Osteocyte (in vitro differentiated cells): ENCODE measurements at places on chromosomes 13 and 19. TPM values are rescaled to one million over a fixed set of nuclear protein-coding genes. Genes with fewer than 3 reads are reported as not detected.

- no peak for DNase-seq
Measured at GRCh38 chr13:79502859-79503468, 22.0 kb downstream of the NDFIP2 start.

GRCh38 chr13:59856281-59856810, 307.4 kb downstream of the DIAPH3 start:
- no peak for DNase-seq

GRCh38 chr19:15154002-15154612, 46.7 kb downstream of the NOTCH3 start:
- no peak for DNase-seq

- no peak for DNase-seq
Measured at GRCh38 chr13:25217023-25217885, 45.2 kb upstream of the AMER2 start.

DNA sequence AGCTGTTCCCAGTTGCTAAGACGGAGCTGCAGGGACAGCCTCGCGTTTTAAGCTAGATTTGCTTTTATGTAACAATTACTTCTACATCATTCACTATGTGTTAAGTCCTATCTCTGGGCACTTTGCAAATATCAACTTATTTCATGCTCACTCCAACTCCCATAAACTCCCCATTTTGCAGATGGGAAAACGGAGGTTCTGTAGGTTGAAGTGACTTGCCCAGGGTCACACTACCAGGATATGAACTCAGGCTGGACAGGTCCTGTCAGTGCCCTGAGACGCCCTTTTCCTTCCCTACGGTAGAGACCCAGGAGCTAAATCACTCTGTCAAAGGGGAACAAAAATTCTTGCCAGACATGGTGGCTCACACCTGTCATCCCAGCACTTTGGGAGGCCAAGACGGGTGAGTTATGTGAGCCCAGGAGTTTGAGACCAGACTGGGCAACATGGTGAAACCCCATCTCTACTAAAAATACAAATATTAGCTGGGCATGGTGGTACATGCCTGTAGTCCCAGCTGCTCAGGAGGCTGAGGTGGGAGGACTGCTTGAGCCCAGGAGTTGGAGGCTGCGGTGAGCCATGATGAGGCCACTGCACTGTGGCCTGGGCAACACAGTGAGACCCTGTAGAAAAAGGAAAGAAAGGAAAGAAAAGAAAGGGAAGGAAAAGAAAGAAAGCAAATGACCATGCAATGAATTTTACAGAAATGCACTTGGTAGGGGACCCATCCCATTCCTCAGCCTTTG, 14.5 kb upstream of the NFIC start:
- no peak for DNase-seq

DNA sequence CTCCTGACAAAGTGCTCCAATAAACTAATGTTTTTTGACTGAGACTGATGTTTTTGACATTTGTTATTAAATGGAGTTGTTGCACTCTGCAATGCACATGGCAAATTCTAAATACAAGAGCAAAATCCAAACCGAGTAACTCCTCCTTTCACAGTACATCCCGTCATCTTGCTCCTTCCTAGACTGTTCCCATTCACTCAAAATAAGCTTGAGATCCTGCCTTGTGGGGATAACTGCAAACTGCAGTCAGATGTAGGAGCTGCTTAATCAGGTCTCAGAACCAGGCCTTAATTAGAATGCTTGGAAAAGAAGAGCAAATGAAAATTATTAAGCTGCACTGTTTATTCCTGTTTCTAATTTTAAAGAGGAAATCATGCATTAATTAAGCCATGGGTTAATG, 134.8 kb upstream of the SPRY2 start:
- no peak for DNase-seq

DNA sequence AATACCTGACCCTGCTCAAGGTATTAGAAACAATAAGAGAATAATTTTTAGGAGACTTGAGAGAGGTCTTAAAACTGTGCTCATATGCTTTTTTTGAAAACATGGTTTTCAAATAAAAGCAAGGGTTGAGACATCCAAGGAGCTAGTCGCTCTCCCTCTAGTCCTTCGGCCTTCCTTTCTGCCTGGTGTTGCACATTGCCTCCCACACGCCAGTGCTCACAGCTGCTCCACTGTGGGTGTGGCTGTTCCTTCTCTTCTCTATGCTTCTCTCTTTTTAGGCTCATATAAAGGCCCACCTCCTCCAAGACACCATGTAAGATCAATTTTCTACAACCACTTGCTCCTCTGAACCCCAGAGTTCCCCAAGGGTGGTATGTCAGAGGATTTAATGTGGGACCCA, 352.6 kb downstream of the ENOX1 start:
- no peak for DNase-seq

DNA sequence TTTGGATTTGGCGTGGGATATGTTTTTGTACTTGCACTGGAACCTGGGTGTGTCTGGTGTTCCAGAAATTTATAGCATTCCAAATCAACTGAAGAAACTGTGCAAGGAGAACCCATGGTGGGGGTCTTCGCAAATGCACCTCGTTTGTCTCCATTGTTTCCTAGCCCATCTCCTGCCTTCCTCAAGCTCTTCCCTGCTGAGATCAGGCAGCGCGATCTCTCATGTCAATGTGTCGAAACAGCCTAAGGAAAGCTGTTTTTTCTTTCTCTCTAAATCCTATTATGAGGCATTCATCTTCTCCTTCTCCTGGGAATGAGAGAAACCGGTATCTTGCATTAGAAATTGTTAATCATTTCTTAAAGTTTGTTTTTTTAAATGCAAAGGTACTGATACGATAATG, 131.0 kb downstream of the KLF5 start:
- DNase-seq = no peak

DNA sequence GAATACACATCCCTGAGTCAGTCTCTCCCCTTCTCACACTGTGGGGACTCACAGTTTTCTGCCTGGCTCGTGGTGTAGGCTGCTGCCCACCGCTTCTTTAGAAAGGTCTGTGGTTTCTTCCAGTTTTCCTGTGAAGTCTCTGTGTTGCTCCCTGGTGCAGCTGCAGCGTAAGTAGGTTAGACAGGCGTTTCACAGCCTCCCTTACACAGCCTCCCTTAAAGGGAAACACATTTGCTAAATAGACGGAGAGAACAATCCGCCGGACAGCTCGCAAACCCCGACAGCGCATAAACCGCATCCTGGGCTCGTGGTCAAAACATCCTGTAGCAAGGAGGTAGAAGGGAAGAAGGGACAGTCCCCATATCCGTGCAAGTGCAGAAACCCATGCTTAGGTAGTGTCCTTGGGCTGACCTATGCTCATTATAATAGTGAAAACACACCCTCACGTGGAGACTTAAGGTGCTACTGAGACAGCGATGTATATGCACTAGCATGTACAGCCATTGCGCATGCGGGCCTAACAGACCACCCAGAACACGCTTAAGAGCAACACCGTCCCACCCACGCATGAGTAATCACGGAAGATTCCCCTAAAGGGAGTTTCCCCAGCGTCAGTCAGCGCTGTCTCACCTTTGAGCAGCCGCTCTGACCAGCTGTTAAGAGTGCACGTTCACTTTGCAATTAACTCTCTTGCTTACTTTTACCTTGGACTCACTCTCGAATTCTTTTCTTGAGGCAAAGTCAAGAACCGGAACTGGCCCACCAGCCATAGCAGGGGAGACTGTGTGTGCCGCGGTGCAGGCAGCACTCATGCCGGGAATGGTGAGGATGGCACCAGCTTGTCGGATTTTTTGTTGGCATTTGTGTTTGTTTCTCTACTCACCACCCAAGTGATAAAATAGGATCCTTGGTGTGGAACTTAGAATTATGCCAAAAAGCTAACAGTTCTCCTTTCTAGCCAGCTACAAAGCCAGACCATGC, 16.6 kb downstream of the SIGLEC8 start:
- no peak for DNase-seq

DNA sequence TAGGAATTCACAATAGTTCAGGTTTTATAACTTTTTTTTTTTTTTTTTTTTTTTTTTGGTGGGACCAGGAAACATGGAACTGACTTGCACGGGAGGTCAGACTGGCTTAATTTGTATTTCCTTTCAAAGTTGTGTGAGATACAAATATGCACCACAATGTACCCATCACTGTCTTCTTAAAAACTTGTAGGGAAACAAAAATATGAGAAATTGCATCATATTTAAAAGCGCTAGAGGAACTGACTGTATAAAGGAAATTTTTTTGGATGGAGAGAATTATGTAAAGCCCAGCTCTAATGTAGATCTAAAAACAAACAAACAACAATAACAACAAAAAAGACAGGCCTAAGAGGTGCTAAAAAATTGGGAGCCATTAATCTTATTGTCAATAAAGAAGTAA, 246.5 kb downstream of the DCT start:
- no peak for DNase-seq

- DNase-seq = no peak
Measured at GRCh38 chr13:43808676-43809075, 21.9 kb upstream of the ENOX1 start.

DNA sequence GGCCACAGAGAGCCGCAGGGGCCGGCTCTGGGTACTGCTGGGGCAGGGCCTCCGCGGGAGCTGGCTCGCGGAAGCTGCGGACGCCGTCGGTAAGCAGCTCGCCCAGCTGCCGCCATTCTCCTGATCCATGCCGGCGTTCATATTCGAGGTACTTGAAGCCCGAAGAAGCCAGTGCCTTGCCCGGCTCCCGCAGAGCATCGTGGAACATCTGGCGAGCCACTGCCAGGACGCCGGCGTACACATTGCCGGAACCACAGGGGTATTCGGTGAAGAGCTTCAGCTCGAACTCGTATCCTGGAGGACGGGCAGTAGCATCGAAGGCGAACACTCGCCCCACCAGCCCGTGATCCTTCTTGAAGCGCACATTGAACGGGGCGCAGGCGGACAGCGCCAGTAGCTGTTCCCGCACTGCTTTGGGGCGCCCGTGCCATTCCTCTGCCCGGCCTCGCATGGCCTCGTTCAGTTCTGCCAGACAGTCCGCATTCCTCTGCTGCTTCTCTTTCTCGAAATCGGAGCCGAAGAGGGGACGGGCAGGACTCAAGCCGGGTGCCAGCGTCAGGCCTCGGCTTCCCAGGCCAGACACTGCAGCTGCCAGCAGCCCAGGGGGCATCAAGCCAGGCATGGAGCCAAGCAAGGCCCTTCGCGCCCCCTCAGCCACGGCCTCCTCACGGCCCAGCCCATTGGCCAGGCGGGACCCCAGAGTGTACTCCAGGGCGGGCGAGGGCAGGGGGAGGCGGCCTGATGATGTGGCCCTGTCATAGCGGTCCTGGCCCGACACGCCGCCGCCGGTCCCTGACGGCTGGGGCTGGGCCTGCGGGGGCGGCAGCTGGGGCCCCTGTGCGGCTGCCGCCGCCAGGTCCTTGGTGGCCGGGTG, 1.0 kb downstream of the IRF2BP1 start:
- DNase-seq = no peak

- DNase-seq = no peak
Measured at GRCh38 chr13:55649485-55649884, 1491.2 kb upstream of the PRR20A start.

DNA sequence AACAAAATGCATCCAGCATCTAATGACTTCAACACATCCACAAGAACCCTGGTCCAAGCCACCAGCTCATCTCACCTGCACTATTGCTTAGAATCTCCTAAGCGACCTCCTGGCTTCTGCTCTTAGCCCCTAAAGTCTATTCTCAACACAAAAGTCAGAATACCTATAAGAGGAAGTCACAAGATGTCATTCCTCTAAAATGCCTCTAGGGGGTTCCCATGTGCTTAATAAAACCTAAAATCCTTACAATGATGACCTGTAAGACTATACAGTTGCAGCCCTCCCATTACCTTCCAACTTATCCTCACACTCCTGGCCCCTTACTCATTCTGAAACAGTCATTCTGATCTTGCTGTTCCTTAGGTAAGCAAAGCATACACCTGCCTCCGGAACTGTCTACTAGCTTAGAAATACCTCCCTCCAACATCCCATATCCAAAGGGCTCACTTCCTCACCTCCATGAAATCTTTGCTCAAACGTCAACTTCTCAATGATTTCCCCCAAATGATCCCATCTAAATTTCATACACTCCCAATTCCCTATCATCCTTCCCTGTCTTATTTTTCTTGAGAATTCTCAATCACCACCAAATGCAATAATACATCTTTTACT, 10.0 kb downstream of the ATP7B start:
- DNase-seq = no peak

GRCh38 chr13:26992951-26993719, 178.5 kb downstream of the USP12 start:
- no peak for DNase-seq

- no peak for DNase-seq
Measured at GRCh38 chr19:42023121-42023942, 29.3 kb upstream of the ATP1A3 start.

DNA sequence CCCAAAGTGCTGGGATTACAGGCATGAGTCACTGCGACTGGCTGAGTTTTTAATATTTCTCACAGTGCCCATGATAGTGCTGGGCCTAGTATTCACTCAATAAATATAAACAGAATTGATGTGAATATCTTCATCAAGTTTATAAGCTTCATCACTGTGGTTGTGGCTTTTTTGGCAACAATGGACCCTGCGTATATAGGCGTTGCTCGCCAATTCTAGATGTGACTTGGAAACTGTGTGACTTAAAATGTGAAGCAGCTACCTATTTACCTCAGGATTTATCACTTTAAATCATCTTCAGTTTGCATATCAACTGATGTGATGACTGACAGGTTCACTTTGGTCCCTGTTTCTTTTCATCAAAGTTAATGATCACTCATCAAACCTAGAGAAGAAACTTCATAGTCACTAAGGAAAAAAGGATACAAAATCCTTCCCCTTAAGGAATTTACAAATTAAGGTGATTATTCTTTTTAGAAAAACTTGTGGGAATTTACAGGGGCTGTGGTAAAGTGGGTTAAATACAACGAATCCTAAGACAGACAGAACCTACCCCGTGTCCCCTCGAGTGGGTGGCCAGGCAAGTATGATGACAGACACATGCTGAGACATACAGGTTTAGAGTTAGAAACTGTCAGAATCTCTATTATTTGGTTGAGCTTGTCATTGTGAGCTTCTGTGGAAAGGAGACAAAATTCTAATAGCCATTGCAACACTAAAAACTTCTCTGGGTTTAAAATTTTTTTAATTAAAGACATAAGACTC, 101.3 kb downstream of the AKAP11 start:
- no peak for DNase-seq

- no peak for DNase-seq
Measured at GRCh38 chr13:21109168-21109567, 47.8 kb upstream of the LATS2 start.

Gene WTIP
- total RNA-seq = 25.7 and 32.5 TPM in 2 replicates

Gene KIR3DL2
- not detected in 2 replicates for total RNA-seq

Gene CCNA1
- not detected in 2 replicates for total RNA-seq

Gene RASIP1
- total RNA-seq = 0.43 and 0.57 TPM in 2 replicates

Gene NFKBIB
- total RNA-seq = 18.0 and 18.7 TPM in 2 replicates

Gene LILRB3
- total RNA-seq = not detected in 2 replicates

Gene IGLON5
- total RNA-seq = not detected in 2 replicates

Gene NUDT19
- 6.8 and 7.5 TPM in 2 replicates for total RNA-seq

Gene MEDAG
- total RNA-seq = 2.0 and 2.7 TPM in 2 replicates

Gene NPHS1
- total RNA-seq = not detected in 2 replicates

Gene SLC10A2
- total RNA-seq = not detected in 2 replicates

Gene UBE2L5
- not detected in 2 replicates for total RNA-seq

Gene PSG11
- total RNA-seq = not detected in 2 replicates
